T-cell (primary cell): ENCODE measurements at places on chromosomes 5 and 9. TPM values are rescaled to one million over a fixed set of nuclear protein-coding genes. Genes with fewer than 3 reads are reported as not detected.

Gene TMEM215
- total RNA-seq: not detected

Gene NUP188
- 78.4 TPM for total RNA-seq

Gene TCERG1
- total RNA-seq: 72.8 TPM

Gene CSF2
- not detected for total RNA-seq

Gene OR1Q1
- total RNA-seq: not detected

- no peak for DNase-seq
Observed at GRCh38 chr5:78603636-78604175, 44.9 kb downstream of the LHFPL2 start.

GRCh38 chr9:105150991-105151685, 93.3 kb upstream of the SLC44A1 start:
- DNase-seq: no peak

DNA sequence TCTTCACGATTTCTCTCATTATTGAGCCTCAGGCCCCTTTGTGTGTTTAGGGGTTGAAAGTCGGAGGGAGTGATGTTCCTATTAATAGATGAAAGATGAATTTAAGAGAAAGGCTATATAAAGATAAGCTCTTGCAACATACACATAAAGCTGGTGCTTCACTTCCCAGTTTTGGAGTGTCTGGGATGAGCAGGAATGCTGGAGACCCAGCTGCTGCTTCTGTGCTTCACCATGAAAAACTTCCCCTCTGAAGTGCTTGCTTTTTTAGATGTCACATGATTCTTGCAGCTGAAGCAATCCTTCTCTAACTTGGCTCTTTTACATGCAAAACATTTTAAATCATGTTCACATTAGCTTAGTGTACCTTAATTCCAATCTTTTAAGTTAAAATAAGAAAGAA, 19.7 kb upstream of the SNCAIP start:
- DNase-seq: no peak

DNA sequence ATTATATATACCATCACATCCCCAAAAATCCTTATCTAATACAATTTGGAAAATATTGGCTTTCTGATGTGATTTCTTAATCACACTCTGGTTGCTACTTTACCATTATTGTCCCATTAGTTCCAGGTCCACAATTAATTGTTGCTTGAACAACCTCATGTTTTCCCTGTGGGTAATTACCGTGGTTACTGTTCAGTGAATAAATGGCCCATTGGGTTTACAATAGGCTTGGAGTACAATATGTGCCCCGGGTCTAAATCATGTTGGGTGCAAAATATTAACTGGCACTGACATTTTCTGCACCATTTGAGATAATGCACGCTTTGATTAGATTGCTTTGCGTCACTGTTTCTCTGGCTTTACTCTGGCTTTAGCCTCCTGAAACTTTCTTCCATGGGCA, 163.7 kb downstream of the GABBR2 start:
- DNase-seq: no peak

GRCh38 chr5:84632418-84632817, 247.7 kb upstream of the EDIL3 start:
- DNase-seq: no peak

GRCh38 chr9:117103438-117104110, 311.3 kb downstream of the ASTN2 start:
- no peak for DNase-seq

DNA sequence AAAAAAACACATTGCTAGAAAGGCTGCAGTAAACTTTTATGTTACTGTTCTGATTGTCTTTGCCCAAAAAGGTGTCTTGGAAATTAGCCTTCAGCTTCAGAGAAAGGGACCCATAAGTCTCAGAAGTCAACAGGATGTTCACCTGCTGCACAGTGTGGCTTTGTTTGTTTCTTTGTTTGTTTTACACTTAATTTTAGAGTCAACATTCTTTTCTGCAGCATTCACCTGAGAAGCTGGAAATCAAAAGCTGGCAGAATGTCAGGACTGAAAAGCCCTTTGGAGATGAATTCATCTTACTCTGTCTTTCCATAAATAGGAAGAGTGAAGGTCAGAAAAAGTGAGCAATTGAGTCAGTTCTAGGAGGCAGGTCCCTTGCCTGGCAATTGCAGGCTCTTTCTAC, 170.0 kb downstream of the PAPPA start:
- no peak for DNase-seq

GRCh38 chr9:69122549-69123141, 51.4 kb upstream of the TJP2 start:
- no peak for DNase-seq

DNA sequence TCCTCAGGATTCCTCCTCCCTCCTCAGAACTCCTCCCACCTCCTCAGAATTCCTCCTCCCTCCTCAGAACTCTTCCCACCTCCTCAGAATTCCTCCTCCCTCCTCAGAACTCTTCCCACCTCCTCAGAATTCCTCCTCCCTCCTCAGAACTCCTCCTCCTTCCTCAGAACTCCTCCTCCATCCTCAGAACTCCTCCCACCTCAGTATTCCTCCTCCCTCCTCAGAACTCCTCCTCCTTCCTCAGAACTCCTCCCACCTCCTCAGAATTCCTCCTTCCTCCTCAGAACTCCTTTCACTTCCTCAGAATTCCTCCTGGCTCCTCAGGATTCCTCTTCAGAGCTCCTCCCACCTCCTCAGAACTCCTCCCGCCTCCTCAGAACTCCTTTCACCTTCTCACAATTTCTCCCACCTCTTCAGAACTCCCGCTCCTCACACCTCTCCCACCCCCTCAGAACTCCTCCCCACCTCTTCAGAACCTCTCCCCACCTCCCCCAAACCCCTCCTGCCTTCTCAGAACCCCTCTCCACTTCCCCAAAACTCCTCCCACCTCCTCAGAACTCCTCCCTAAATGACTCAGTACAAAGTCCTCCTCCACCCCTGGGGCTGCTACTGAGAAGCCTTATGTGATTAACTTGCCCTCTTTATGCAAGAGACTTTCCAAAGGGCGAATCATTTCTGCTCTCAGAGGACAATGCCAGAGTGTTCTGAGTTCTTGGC, 23.2 kb downstream of the SLC46A2 start:
- DNase-seq: no peak

GRCh38 chr9:132200706-132201105, 38.8 kb downstream of the NTNG2 start:
- no peak for DNase-seq

DNA sequence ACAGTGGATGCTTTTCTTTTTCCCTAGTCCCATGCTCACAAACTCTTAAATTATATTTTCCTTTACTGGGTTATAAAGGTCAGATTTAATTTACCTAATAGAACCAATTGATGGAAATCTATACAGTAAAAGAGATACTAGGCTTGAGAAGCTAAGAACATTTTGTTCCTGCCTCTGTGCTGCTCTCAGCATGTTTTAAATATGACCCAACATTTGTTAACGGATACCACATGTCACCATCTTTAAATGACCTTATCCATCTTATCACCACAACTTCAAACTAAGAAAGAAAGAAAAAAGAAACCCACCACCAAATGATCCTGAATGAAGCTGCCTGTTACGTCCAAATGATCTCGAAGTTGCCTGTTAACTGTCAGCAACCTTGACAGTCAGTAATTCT, 334.7 kb upstream of the ZNF608 start:
- no peak for DNase-seq
